ENCODE measurements at places on chromosomes 5 and 9.

DNA sequence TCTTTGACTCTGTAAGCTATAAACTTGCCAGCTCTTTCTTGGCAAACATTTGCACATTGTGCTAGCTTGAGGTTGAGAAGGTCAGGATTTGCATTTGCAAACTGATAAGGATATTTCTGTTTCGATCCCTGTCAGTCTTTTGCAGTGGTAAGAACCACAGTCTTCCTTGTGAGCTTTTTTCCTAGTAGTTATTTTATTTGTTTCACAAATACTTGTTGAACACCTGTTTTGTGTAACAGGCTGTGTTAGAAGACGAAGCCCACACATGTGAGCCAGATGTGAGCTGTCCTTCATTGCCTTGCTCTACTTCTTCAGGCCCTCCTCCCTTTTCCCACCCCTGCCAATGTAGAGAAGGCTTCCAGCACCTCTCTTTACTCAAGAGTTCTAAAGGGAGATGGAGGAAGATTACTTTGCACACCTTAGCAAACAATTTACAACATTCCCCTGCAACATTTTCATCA, 327.0 kb upstream of the KLF4 start:
- DNase-seq = no peak

GRCh38 chr5:56565644-56566043, 249.7 kb upstream of the MAP3K1 start:
- DNase-seq = no peak

- peak; percentile 14 for DNase-seq
Observed at GRCh38 chr5:140298183-140298601, 4.7 kb downstream of the PFDN1 start.

DNA sequence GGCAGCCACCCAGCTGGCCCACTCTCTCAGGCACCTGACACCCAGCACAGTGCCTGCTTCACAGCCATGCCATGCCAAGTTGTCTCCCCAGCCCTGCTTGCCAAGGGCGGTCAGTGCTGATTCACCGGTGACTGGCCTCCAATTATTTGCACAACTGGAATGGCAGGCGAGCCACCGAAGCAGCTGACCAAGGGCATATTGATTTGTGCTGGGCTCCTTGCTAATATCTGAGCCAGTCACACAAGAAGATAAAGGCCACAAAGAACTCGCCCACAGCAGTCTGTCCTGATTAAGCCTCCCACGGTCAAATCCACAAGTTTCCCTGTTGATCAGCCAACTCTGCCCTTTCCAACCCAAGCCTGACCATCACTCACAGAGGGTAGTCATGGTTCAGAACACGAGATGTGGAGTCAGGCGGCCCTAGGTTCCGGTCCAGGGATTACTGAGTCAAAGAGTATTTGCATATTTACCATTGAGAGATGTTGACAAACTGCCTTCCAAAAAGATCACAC, 6.4 kb upstream of the EEIG1 start:
- no peak for DNase-seq

GRCh38 chr5:132057498-132058255, 2.8 kb upstream of the IL3 start:
- DNase-seq = peak; percentile 3

- DNase-seq = peak; percentile 79
Observed at GRCh38 chr5:141843156-141843927, 34.9 kb downstream of the PCDH1 start.

- no peak for DNase-seq
Observed at GRCh38 chr5:56688402-56688801, 126.9 kb upstream of the MAP3K1 start.
